ENCODE measurements at places on chromosomes 7 and 10. TPM values are rescaled to one million over a fixed set of nuclear protein-coding genes. Genes with fewer than 3 reads are reported as not detected.
A peak's percentile ranks its signal among the peaks of the same experiment; 100 is the strongest.

DNA sequence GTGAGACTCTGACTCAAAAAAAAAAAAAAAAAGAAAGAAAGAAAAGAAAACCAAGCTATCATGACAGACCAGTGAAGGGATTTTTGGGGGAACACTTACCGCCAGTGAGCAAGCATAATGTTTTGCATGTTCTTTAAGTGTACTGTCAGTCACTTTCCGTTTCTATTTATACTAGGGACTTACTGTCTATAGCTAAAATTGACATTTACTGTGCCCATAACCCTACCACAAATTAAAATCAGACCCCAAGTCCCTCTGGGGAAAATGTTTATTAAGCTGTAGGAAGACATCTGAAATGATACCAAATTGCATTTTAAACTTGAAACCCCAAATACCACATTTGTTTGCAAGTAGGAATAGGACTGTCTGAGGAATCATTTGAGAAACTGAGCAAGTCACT, 252.8 kb downstream of the TRIL start:
- no peak overlapping the region for H3K4me3 ChIP-seq
- no peak for DNase-seq
- H3K27me3 ChIP-seq, result no peaks in the 10 kb centered on the region
- H3K36me3 ChIP-seq, result no peaks in the 10 kb centered on the region
- no peak overlapping the region for H3K27ac ChIP-seq
- H3K4me1 ChIP-seq, result peaks cover 7% of the 10 kb centered on the region

DNA sequence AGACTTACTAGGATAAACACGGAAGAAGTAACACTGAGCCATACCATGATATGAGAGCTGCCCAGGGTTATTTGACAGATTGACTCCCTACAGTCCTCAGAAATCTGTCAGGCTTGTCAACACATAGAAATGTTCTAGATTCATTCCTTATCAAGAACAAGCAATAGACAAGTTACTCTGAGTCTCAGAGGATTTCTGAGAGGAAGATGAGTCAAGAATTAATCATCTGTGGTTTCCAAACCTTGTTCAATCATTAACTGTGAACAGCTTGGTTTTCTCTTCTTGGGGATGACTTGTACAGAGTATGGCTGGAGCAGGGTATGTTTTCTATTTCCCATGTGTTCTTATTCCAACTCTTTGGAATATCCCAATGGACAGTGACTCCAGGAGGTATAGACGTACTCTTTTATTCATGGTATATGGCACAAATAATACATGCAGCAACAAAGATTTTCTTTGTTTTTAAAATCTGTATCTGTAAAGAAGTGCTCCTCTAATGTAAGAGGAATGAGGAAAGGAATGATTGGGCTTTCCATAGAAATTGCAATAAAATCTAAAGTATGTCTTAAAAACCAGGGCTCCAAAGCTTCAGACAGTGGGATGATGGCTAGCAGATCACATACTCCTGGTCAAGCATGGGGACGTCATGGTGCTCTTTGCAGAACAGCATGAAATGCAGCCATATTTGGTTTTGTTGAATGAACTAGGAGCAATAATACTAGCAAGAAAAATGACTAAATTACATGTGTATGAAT, 11.9 kb upstream of the SFR1 start:
- no peaks in the 10 kb centered on the region for H3K27me3 ChIP-seq
- no peak overlapping the region for H3K4me3 ChIP-seq
- H3K36me3 ChIP-seq, result no peaks in the 10 kb centered on the region
- H3K4me1 ChIP-seq, result peaks cover 19% of the 10 kb centered on the region
- DNase-seq, result no peak

The PRRT4 gene
- total RNA-seq, result not detected

DNA sequence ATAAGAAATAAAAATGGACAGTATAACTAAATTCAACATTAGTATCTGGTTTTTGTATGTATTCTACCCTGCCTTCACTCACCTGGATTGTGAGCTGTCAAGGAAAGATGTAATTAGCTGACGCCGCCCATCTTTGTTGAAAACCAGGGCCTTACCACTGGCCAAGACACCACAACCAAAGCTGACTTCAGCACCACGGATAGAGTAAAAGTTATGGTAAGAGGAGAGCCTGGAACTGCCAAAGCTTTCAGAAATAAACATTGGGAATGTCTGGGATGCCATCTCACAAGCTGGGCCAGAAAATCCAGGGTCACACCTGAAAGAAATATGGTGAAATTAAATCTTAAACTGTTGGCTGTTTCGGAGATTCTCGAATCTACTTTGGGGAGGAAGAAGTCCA, 190.1 kb upstream of the SLC26A5 start:
- peaks cover 26% of the 10 kb centered on the region for H3K4me1 ChIP-seq
- H3K27me3 ChIP-seq, result no peaks in the 10 kb centered on the region
- H3K36me3 ChIP-seq, result peaks cover 9% of the 10 kb centered on the region
- H3K4me3 ChIP-seq, result no peak overlapping the region
- H3K27ac ChIP-seq, result peak overlapping the region; percentile 54
- DNase-seq, result peak; percentile 29

GRCh38 chr10:99540306-99540656, 7.5 kb downstream of the NKX2-3 start:
- no peaks in the 10 kb centered on the region for H3K4me1 ChIP-seq
- peak overlapping the region; percentile 60 for H3K4me3 ChIP-seq
- H3K36me3 ChIP-seq, result peaks cover 5% of the 10 kb centered on the region
- DNase-seq, result no peak
- peak overlapping the region; percentile 50 for H3K27ac ChIP-seq

The OPALIN gene
- not detected for total RNA-seq

DNA sequence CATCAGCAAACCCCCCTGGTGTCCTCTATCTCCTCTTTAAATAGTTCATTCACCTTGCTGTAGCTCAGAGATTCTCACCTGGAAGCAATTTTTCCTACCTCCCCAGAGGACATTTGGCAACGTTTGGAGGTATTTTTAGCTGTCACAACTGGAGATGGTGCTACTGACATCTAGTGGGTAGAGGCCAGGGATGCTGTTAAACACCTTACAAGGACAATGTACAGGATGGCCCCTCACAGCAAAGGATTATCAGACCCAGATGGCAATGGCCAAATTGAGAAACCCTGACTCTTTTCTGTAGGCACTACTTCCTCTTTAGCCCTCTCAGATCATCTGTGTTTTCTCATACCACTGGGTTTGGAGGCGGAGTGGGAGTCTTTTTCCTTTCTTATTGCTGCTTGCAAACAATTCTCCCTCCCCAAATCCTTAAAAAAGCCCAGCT, 13.2 kb upstream of the TRA2A start:
- no peaks in the 10 kb centered on the region for H3K27me3 ChIP-seq
- peaks cover 19% of the 10 kb centered on the region for H3K4me1 ChIP-seq
- no peak overlapping the region for H3K27ac ChIP-seq
- peak; percentile 70 for DNase-seq
- H3K4me3 ChIP-seq, result no peak overlapping the region
- H3K36me3 ChIP-seq, result peaks cover 4% of the 10 kb centered on the region

The CFAP43 gene
- 1.1 TPM for total RNA-seq

DNA sequence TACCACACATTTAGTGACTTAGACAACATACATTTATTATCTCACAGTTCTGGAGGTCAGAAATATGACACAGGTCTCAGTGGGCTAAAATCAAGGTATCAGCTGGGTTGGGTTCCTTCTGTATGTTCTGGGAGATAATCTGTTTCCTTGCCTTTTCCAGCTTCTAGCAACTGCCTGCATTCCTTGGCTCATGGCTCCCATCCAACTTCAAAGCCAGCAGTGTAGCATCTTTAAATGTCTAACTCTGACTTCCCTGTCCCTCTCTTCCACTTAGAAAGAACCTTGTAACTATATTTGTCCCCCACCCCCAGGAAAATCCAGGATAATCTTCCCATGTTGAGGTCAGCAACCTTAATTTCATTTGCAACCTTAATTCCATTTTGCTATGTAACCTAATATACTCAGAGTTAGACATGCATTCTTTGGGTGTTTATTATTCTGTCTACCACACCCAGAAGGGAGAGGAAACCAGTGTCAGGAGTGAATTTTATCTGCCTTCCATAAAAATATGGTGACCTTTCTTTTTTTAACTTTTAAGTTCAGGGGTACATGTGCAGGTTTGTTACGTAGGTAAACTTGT, 57.3 kb upstream of the SMIM30 start:
- no peaks in the 10 kb centered on the region for H3K27me3 ChIP-seq
- H3K4me1 ChIP-seq, result peaks cover 20% of the 10 kb centered on the region
- no peak for DNase-seq

The SPDYE16 gene
- total RNA-seq, result not detected

DNA sequence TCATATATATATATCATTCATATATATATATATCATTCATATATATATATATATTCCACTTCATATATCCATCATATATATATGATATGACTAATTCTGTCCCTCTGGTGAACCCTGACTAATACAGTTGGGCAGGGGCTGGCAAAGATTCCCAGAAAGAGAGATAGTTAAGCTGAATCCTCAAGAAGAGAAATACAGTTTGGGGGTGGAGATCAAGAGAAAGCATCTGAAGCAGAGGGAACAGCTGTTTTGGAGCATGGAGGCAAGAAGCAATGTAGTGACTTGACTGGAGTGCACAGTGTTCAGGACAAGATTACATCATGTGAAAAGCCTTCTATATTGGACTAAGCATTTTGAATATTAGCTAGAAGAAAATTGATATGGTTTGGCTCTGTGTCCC, 540.7 kb downstream of the MAGI2 start:
- no peak overlapping the region for H3K4me3 ChIP-seq
- H3K4me1 ChIP-seq, result no peaks in the 10 kb centered on the region
- no peak overlapping the region for H3K27ac ChIP-seq
- DNase-seq, result no peak

DNA sequence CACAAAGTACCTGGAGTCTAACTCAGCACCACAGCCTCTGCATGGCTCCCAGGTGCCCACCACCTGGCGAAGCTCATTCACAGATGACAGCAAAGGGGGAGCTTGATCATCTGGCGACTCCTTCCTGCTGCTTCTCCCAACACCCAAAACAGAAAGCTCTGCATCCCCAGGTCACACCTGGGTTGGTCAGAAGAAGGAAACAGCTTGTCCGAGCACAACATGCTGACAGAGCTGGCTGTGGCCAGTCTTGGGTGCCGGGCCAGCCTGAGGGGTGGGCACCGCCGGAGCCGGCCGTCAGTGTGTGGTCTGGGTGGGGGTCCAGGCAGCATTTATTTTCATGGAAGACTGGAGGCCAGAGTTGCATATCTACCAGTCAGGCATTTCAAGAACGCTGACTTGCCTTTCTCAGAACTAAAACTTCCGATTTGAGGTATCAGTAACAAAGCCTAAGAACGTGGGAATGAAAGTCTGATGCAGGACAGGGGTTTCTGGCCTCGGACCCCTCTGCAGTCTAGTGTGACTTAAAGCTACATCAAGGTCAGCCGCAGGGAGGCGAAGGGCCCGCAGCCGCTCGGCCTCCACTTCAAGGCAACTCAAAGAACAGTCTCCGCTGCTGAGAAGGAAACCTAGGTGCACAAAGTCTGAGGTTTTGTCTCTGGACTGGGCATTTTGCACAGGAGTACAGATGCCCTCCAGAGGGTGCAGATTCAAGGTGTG, 109.6 kb downstream of the CYTH3 start:
- no peaks in the 10 kb centered on the region for H3K4me1 ChIP-seq
- H3K27ac ChIP-seq, result no peak overlapping the region
- no peak for DNase-seq
- no peaks in the 10 kb centered on the region for H3K27me3 ChIP-seq
- H3K4me3 ChIP-seq, result no peak overlapping the region
- H3K36me3 ChIP-seq, result peaks cover 90% of the 10 kb centered on the region

The CC2D2B gene
- not detected for total RNA-seq

DNA sequence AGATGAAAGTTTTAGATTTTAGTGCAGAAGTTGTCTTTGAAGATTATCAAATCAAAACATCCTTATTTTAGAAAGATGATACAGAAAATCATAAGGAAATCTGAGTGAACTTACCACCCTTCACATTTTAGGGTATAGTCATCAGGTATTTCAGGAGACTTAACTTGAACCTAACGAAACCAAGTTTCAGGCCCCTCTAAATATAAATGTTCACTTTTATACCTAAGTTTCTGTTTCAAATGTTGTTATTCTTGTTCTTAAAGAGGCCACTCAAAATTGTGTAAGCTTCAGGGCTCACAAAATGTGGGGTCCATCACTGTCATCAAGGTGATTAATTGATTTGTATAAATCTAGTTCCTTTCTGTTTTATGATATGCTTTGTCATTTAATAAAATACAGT, 216.2 kb downstream of the KIAA1217 start:
- H3K36me3 ChIP-seq, result no peaks in the 10 kb centered on the region
- H3K27me3 ChIP-seq, result no peaks in the 10 kb centered on the region
- no peak for DNase-seq
- no peak overlapping the region for H3K4me3 ChIP-seq
- peaks cover 18% of the 10 kb centered on the region for H3K4me1 ChIP-seq

DNA sequence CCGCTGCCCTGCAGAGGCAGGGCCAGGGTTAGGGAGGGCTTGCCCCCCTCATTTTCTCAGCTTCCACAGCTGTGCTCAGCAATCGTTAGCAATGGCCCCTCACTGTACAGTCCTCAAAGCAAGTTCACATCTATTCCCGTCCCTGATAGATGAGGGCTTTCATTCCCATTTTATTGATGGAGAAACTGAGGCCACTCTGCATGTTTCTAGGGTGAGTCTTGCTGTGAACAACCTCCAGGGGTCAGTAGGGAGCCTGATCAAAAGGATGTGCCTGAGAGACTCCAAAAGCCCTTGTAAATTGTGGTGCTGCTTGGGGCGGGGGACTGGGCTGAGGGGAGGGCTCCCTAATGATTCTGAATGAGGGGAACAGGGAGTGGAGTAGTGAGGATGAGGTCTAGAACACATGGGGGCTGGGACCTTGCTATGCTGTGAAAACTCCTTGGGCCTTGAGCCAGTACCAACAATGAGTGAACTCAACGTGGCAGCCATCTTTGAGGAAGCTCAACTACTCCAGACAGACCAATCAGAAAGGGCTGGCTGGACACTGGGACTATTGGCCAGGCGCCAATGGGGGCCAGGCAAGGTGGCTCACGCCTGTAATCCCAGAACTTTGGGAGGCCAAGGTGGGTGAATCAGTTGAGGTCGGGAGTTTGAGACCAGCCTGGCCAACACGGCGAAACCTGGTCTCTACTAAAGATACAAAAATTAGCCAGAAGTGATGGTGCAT, 6.7 kb upstream of the GRIFIN start:
- DNase-seq, result no peak
- H3K27me3 ChIP-seq, result peaks cover 46% of the 10 kb centered on the region
- no peak overlapping the region for H3K27ac ChIP-seq
- no peaks in the 10 kb centered on the region for H3K4me1 ChIP-seq
- no peaks in the 10 kb centered on the region for H3K36me3 ChIP-seq

The CYP3A7 gene
- total RNA-seq, result 0.86 TPM

All from Calu3 (cell line).